Activated naive CD8-positive, alpha-beta T cell treated with anti-CD3 and anti-CD28 coated beads for 36 hours (primary cell): ENCODE measurements at places on chromosomes 7 and 10. TPM values are rescaled to one million over a fixed set of nuclear protein-coding genes. Genes with fewer than 3 reads are reported as not detected.

DNA sequence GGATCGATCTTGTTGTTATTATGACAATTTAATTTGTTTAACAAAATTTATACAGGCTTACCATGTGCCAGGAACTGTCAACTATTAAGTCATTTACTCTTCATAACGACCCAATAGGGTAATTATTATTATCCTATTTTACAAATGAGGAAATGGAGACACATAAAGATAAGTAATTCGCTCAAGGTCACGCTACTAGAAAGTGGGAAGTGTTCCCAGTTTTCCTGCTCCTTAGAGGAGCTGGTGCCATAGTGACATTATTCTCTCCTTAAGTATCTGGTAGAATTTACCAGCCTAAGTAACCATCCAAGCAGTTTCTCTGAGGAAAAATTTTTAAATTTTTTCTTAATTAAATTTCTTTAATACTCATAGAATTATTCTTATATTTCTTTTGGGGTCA is 360.9 kb upstream of the RNF32 start:
- no peaks in the 10 kb centered on the region for H3K36me3 ChIP-seq
- H3K4me1 ChIP-seq: no peaks in the 10 kb centered on the region

GRCh38 chr10:26520575-26520974 is 82.4 kb downstream of the APBB1IP start:
- H3K4me3 ChIP-seq: no peak overlapping the region
- H3K36me3 ChIP-seq: peaks cover 69% of the 10 kb centered on the region
- no peak for DNase-seq

GRCh38 chr7:33901847-33902246 is 3.5 kb upstream of the BMPER start:
- H3K36me3 ChIP-seq: no peaks in the 10 kb centered on the region
- H3K4me1 ChIP-seq: no peaks in the 10 kb centered on the region
- H3K27me3 ChIP-seq: peaks cover 80% of the 10 kb centered on the region
- H3K4me3 ChIP-seq: no peak overlapping the region
- no peak overlapping the region for H3K27ac ChIP-seq

GRCh38 chr7:35848725-35849124 is 47.9 kb downstream of the SEPTIN7 start:
- peaks cover 39% of the 10 kb centered on the region for H3K4me1 ChIP-seq
- peaks cover 52% of the 10 kb centered on the region for H3K36me3 ChIP-seq
- no peak for DNase-seq
- no peaks in the 10 kb centered on the region for H3K27me3 ChIP-seq

DNA sequence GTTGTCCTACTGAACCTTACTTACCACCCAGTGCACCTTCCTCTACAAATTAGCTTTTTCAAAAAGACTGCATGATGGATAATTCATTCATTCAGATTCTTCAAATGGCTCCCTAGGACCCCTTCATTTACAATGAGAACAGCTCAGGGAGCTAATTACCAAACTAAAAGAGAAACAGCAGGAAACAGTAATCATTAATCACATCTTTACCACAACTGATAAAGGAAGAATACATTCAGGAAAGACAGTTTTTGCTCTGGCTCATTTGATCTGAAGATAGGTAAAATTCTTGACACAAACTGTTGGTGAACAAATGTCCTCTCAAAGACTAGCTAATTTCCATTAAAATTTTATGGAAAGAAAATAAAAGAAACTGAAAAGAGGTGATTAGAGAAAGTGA is 1652.7 kb upstream of the LRRTM3 start:
- H3K36me3 ChIP-seq: no peaks in the 10 kb centered on the region
- no peak overlapping the region for H3K4me3 ChIP-seq
- H3K4me1 ChIP-seq: no peaks in the 10 kb centered on the region
- H3K27ac ChIP-seq: no peak overlapping the region
- H3K27me3 ChIP-seq: no peaks in the 10 kb centered on the region

DNA sequence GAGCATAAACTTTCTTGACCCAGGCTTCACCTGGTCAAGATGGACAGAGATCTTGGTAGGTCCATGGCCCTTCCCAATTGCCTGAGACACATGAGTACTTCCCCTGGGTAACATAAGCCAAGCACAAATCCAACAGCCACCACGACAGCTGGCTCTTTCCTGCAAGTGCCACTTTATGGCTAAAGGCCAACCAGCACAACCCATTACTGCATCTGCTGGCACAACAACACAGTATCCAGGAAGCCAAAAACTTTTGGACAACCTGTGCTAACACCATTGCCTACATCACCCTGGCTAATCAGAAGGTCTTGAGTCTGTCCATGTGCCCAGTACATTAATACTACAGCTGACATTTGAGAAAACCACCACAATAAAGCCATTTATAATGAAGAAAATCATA is 548.0 kb upstream of the SEMA3D start:
- no peak for DNase-seq
- H3K27ac ChIP-seq: no peak overlapping the region
- H3K27me3 ChIP-seq: no peaks in the 10 kb centered on the region
- no peak overlapping the region for H3K4me3 ChIP-seq
- no peaks in the 10 kb centered on the region for H3K4me1 ChIP-seq
- no peaks in the 10 kb centered on the region for H3K36me3 ChIP-seq

CAV2 gene
- not detected for total RNA-seq

TECTB gene
- total RNA-seq: not detected

VAX1 gene
- total RNA-seq: not detected

PLEKHS1 gene
- not detected for total RNA-seq
